AG04449 (cell line): ENCODE measurements at places on chromosomes 1 and 21.

DNA sequence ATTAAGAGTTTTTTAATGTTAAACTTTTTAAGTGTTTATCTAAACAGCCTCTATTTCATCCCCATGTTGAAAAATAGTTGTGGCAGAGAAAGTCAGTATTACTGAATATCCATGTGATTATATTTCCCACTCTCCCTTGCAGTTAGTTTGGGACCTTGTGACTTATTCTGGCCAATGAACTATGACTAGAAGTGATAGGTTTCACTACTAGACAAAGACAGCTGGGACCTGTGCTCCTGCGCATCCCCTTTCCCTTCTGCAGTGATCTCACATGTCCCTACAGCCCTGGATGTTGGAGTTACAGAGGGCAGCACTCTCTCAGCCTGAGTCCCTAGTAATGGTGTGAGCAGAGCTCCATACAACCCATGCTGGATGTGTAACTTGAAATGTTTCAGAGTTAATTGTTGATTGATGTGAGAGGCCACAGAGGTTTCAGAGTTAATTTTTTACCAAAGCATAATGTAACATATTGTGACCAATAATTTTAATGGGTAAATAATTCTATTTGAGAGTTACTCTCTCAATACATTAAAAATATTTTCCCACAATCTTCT, 18.7 kb upstream of the SAMD13 start:
- no peak for DNase-seq

GRCh38 chr1:59081795-59082194, 215.1 kb upstream of the FGGY start:
- DNase-seq: no peak

- DNase-seq: no peak
Observed at GRCh38 chr21:41895643-41896493, 16.7 kb upstream of the PRDM15 start.

DNA sequence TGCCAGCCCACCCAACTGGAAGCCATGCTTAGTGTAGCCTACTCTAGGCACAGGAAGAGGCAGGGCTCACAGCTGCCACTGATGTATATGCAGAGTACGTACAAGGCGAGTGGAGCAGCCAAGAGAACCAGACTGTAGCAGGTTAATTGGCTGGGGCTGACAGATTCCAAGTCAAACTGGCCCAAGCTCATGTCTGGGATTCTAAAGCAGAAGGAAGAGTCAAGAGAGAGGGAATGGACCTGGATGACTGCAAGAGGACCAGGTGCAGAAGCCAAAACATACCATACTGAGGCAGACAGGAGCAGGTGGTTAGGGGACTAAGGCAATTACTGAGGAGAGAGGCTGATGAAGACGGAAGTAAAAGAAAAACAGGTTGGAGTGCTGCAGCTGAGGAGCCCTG, 51.3 kb upstream of the LRRN2 start:
- no peak for DNase-seq

DNA sequence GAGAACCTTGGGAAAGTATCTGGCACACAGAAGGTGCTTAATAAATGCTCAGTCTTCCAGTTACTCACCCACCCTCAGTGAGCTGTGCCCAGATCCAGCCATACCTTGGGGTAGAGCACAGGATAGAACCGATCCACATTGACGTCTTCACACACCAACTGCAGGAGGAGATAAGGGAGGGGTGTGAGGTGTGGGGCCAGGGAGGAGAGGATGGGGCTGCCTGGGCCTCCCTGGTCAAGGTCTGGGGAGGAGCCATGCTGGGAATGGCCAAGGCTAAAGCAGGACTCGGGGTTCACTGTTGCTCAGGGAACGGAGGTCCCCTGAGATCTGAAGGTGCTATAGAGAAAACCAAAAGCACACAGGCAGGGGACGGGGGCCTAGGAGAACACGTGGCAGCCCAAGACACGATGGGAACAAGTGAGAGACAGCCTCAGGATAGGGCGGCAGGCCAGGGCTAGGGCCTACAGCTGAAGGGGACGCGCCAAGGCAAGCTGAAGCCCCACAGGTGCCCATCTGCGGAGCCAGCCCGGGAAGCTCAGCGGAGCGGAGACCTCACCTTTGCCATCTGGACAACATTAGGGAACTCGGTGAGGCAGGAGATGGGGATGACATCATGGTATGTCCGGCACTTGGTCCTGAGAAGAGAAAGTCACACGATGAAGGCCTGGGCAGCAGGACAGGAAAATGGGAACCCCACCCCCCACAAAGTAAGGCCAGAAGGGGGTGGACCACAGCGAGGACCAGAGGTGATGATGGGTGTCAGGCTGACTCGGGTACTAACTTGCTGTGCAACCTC, 55.9 kb downstream of the RAP1GAP start:
- no peak for DNase-seq

DNA sequence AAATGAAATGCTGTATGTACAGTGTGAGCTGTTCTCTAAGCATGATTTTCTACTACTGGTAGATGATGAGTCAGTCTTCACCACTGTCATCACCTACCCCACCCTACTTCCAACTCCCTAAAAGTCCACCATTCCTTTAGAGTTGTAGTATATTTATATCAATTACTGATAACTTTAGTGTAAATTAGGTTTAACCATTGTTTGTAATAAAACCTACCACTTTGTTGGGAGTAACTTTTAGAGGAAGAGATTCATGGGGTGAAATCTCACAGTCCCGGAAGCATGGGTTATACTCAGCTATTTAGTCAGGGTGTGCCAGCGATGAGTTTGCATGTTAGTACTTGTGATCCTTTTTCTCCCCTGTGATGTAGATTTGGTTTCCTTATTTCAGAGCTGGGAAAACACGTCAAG, 17.1 kb downstream of the MORC3 start:
- no peak for DNase-seq

- no peak for DNase-seq
Observed at GRCh38 chr1:43531107-43531905, 623 bp downstream of the PTPRF start.

DNA sequence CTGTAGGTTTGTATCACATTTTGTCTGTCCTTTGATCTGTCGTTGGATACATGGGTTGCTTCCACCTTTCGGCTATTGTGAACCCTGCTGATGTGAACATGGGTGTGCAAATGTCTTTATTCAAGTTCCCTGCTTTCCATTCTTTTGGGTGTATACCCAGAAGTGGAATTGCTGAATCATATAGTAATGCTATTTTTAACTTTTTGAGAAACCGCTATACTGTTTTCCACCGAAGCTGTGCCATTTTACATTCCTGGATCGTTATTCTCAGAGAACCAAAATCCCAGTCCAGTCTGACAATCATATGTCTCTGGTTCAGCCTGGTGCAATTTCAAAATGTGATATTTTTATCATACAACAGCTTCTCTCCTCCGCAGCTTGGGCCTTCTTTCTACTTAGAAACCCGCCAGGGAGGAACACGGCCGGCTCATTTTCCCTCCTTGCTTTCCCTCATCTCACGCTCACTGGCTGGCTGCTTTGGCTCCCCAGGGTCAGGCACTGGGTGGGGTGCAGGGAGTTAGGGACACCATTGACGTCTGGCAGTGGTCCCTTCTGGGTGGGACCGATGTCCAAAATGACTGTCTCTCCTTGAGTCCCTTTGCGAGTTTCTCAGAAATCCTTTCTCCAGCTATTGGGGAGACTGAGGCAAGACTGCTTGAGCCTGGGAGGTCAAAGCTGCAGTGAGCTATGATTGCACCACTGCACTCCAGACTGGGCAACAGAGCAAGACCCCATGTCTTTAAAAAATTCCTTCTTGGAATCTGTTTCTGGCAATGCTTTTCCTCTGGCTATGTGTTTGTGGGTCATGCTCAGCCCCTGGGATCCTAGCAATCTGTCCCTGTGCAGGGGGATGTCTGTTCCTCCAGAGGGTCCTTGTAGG, 73.5 kb upstream of the AKT3 start:
- DNase-seq: no peak

DNA sequence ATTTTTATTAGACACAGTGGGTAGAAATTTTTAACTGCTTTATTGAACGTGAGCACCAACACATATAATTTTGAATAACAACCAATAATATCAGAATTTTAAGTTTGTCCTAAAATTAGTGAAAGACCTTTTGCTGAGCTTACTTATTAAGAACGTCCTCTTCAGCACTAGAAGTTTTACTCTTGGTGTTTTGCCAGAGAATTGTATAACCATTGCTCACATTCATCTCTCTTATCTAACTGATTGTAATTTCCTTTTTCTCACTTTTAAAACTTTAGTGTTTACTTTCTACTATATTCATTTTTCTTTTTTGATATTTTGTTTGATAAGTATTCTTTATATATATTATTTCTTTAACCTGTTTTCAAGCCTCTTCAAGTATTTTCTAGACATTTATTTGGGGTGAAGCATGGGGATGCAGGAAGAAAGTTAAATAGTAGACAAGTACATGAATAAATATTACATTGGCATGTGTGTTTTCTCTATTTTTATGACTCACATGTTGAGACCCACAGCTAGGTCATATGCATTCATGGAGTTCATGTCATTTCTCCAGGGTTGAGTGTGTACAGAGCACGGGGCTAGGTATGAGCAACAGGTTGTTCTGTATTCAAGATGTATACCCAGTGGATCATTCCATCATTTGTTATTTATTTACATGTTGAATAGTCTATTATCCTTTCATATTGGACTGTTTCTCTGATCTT, 90.6 kb downstream of the ATP6V1G3 start:
- DNase-seq: no peak

GRCh38 chr1:35173491-35173890, 19.5 kb downstream of the SFPQ start:
- DNase-seq: no peak

DNA sequence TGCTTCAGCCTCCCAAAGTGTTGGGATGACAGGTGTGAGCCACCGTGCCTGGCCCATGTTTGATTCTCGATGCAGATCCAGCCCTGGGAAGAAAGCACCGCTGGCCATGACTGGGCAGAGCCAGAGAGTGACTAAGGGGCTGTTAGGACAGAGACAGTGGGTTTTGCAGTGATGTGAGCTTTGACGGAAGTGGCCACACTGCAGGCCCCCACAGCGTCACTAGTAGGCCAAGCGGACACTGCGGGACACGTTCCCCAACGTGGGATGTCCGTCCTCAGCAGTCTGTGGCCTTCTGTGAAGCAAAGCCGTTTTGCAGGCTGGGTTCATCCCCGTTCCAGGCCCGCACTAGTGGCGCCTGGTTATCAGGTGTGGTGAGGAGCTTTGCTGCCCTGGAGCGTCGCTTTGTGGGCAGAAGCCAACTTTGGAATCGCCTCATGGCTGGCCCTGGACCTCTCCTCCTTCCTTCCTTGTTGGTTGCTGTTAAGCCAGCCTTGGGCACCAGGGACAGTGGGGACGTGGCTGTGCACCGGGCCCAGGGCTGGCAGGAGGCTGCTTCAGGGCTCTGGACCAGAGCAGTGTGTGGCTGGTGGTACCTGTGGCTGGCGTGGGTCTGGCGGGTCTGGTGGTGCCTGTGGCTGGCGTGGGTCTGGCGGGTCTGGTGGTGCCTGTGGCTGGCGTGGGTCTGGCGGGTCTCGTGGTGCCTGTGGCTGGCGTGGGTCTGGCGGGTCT, 41.2 kb downstream of the SKI start:
- DNase-seq: no peak
